NCI-H345 (cell line): ENCODE measurements at places on chromosomes 3 and 15.

- DNase-seq = no peak
These were observed 138.9 kb downstream of the TCF12 start for GRCh38 chr15:57057134-57057930.

GRCh38 chr15:59438625-59439290 lies 772 bp downstream of the FAM81A start:
- no peak for DNase-seq

GRCh38 chr3:79306934-79307570 lies 460.7 kb downstream of the ROBO1 start:
- no peak for DNase-seq

DNA sequence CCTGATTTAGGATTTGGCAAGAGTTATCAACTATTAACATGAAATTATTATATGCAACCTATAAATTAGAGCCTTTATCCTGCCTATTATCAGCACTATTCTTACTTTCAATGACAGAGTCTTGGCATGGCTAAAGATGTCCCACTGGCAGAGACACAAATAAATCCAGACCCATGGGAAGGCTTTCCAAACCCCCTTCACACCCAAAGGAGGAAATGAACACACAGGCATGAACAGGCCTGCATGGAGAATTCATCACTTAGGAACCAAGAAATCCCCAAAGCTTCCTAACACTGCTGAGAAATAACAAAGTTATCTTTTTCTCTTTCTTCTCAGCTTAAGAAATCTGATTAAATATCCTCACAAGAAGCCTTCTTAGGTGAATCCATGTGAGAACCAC lies 213.9 kb downstream of the OCA2 start:
- no peak for DNase-seq

- DNase-seq = no peak
These were observed 43.1 kb upstream of the NMD3 start for GRCh38 chr3:161177991-161178390.
